ENCODE measurements at places on chromosomes 1 and 21.

DNA sequence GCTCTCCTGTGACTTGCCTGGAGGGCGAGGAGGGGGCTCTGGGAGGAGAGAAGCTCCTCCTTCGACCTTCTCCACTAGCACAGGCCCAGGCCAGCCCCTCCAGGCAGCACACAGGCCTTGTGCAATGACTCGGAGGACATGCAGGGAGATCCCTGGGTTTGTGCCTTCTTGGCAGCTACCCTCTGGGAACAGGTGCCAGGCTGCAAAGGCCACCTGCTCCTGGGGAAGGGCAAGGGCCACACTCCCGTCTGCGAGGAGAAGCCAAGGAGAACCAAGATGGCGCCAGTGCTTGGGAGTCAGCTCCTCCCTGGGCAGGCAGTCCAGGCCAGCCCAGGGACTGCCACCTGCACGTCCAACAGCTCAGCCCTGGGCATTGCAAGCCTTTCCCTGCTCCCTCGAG is 15.3 kb downstream of the CASZ1 start:
- DNase-seq, result no peak

- no peak for DNase-seq
Measured at GRCh38 chr1:47687631-47688460, 250.0 kb downstream of the FOXD2 start.

- no peak for DNase-seq
Measured at GRCh38 chr1:58592522-58593134, 15.6 kb upstream of the TACSTD2 start.

GRCh38 chr1:203711251-203712007 is 53.6 kb upstream of the LAX1 start:
- DNase-seq, result no peak

DNA sequence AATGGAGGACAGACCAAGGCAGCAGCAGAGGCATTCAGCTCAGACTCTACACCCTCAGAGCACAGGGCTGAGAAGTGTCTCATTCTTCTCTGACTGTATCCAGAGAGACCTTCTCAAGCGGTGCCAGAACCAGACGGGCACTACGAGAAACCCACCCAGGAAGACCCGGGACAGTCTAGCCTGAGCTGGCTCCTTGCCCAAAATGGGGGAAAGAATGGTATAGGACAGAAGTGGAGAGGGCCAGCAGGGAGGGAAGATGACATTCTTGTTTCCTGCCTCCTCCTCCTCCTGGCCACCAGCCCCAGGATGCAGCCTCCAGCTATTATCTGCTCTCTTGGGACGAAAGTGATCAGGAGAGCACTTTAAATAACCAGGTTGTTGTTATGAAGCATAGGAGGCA is 22.6 kb upstream of the PRELP start:
- no peak for DNase-seq

- DNase-seq, result no peak
Measured at GRCh38 chr1:10652626-10653025, 143.8 kb downstream of the CASZ1 start.
